ENCODE measurements at places on chromosomes 5 and 9. TPM values are rescaled to one million over a fixed set of nuclear protein-coding genes. Genes with fewer than 3 reads are reported as not detected.

FOXD1 gene
- 0.26 TPM for total RNA-seq

IL11RA gene
- total RNA-seq: 27.1 TPM

- H3K27ac ChIP-seq: no peak overlapping the region
- H3K4me3 ChIP-seq: no peak overlapping the region
- H3K27me3 ChIP-seq: no peaks in the 10 kb centered on the region
- DNase-seq: no peak
- no peaks in the 10 kb centered on the region for H3K4me1 ChIP-seq
Measured at GRCh38 chr5:43171926-43172325, 20.1 kb upstream of the NIM1K start.

DNA sequence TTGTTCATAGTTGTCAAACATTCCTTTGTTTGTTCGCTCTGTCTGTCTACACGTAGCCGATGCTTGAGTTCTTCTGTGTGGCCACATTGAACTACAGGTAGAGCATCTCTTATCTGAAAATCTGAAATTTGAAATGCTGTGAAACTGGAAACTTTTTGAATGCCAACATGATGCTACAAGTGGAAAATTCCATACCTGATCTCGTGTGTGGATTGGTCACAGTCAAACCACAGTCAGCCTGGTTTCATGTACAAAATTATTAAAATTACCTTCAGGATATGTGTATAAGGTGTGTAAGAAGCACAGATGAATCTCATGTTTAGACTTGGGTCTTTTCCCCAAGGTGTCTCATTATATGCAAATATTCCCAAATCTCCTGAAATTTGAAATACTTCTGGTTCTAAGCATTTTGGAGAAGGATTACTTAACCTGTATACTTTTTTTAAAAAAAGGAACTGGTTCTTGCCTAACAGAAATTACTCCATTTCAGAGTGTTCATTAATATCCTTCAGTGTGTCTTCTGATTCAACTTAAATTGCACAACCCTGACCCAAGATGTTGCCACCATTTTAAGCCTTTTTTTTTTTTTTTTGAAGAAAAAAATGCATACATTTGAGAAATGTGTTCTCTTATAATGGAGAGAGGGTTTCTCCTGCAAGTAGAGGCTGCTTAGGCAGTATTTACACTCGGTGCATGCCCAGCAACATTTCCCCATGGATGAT is 254.3 kb downstream of the MAST4 start:
- no peaks in the 10 kb centered on the region for H3K27me3 ChIP-seq
- no peaks in the 10 kb centered on the region for H3K36me3 ChIP-seq
- no peak overlapping the region for H3K27ac ChIP-seq
- no peak for DNase-seq

Measured in spleen (tissue), 13 donors.